Uterine smooth muscle cell (primary cell): ENCODE measurements at places on chromosomes 4 and X. TPM values are rescaled to one million over a fixed set of nuclear protein-coding genes. Genes with fewer than 3 reads are reported as not detected.

The SORBS2 gene
- 0.44 and 3.1 TPM in 2 replicates for total RNA-seq

The PUDP gene
- 10.4 and 11.5 TPM in 2 replicates for total RNA-seq

The MFSD8 gene
- total RNA-seq = 19.1 and 21.5 TPM in 2 replicates

The ARMCX2 gene
- total RNA-seq = 73.7 and 155 TPM in 2 replicates

The LANCL3 gene
- total RNA-seq = 0.11 and 0.12 TPM in 2 replicates

The CTAG1A gene
- total RNA-seq = not detected in 2 replicates

The LONRF3 gene
- 0.44 and 1.00 TPM in 2 replicates for total RNA-seq

The ADH1B gene
- total RNA-seq = 0.25 and 0.33 TPM in 2 replicates

The ETDB gene
- total RNA-seq = not detected in 2 replicates

The FHDC1 gene
- 0.11 and 0.25 TPM in 2 replicates for total RNA-seq

The TMEM156 gene
- 3.5 and 10.8 TPM in 2 replicates for total RNA-seq

The CXorf49 gene
- not detected in 2 replicates for total RNA-seq

The CFAP299 gene
- total RNA-seq = 1.7 and 2.0 TPM in 2 replicates

The KLF8 gene
- total RNA-seq = 2.5 and 3.1 TPM in 2 replicates

The XAGE2 gene
- not detected in 2 replicates for total RNA-seq

The RIPPLY1 gene
- not detected in 2 replicates for total RNA-seq

The IBSP gene
- not detected in 2 replicates for total RNA-seq

The ABCG2 gene
- total RNA-seq = 2.3 and 3.0 TPM in 2 replicates

The FGFR3 gene
- 0.25 and 0.44 TPM in 2 replicates for total RNA-seq

The SPARCL1 gene
- 0.22 and 2.1 TPM in 2 replicates for total RNA-seq

The STOX2 gene
- 0.12 and 0.33 TPM in 2 replicates for total RNA-seq

The NUDT10 gene
- 6.2 and 6.3 TPM in 2 replicates for total RNA-seq

The MGAT4D gene
- not detected in 2 replicates for total RNA-seq

The GPC4 gene
- 0.77 and 2.2 TPM in 2 replicates for total RNA-seq

The NIPAL1 gene
- 0.25 and 1.2 TPM in 2 replicates for total RNA-seq

The NHS gene
- total RNA-seq = 2.3 and 4.6 TPM in 2 replicates

The ADRA2C gene
- 1.2 and 1.5 TPM in 2 replicates for total RNA-seq

The APOO gene
- total RNA-seq = 11.1 and 12.4 TPM in 2 replicates

The ASB12 gene
- total RNA-seq = not detected in 2 replicates

The ATP1B4 gene
- not detected in 2 replicates for total RNA-seq

The TIGD4 gene
- total RNA-seq = 0.22 and 0.50 TPM in 2 replicates

The PDE6B gene
- total RNA-seq = 0.22 and 1.1 TPM in 2 replicates

The STK32B gene
- 0.50 and 1.1 TPM in 2 replicates for total RNA-seq

The TCEAL5 gene
- total RNA-seq = not detected in 2 replicates

The SPATA18 gene
- 4.4 and 14.0 TPM in 2 replicates for total RNA-seq

The HPGD gene
- 1.5 and 9.8 TPM in 2 replicates for total RNA-seq

The CDS1 gene
- total RNA-seq = 0.11 and 0.37 TPM in 2 replicates

The TRIM2 gene
- 68.0 and 94.4 TPM in 2 replicates for total RNA-seq

The GAGE12H gene
- not detected in 2 replicates for total RNA-seq

The PCDH19 gene
- under 0.01 and 0.12 TPM in 2 replicates for total RNA-seq

The CLDN34 gene
- total RNA-seq = not detected in 2 replicates

The FAT4 gene
- 6.6 and 9.9 TPM in 2 replicates for total RNA-seq

The MAGEC1 gene
- total RNA-seq = not detected in 2 replicates

The CD99 gene
- 82.6 and 154 TPM in 2 replicates for total RNA-seq

The PYURF gene
- total RNA-seq = 71.2 and 81.9 TPM in 2 replicates

The XPNPEP2 gene
- total RNA-seq = 0.11 and 0.25 TPM in 2 replicates

The KDR gene
- 0.75 and 0.77 TPM in 2 replicates for total RNA-seq

The RASL11B gene
- 0.33 TPM in 1 of 2 replicates, not detected in the other for total RNA-seq

The GBA3 gene
- under 0.01 TPM in 1 of 2 replicates, not detected in the other for total RNA-seq
